Activated effector memory CD4-positive, alpha-beta T cell treated with anti-CD3 and anti-CD28 coated beads, Interleukin-2, amount 50 U/mL, for 16 hours (primary cell): ENCODE measurements at places on chromosomes 3 and 15.

DNA sequence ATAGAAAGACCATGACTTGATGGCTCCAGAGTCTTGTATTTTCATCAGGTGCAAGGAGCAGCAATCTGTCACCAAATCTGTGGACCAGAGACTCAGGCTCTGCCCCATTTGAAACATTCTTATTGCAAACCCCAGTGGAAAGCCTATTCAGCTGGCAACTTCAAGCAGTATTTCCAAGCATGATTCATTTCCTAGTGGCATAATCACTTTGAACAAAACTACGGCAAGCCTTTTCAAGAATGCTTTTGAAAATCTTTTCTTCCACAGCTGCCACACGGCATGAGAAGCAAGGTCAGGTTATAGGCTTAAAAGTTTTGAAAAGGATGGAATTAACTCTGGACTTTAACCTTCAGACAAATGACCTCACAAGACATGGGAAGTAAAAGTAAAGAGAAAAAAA is 122.0 kb upstream of the BFSP2 start:
- DNase-seq: no peak

- no peak for DNase-seq
These were observed 225.6 kb upstream of the TBC1D5 start for GRCh38 chr3:17967953-17968607.

- DNase-seq: no peak
These were observed 1025.4 kb downstream of the SQOR start for GRCh38 chr15:46660096-46660842.

DNA sequence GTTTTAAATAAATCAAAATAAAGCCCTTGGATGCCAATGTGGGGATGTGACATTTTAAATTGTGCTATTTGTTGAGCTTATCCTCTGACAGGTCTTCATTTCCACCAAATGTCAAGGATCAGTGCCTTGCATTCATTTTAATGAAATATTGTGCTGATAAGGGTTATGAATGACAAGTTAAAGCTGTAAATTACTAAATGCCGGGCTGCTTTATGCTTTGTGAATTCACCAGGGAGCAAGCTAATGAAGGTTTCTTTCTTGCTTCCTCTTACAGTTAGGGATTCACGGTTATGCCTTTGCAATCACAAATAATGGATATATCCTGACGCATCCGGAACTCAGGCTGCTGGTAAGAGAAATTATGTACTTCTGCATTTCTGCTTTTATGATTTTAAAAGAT is 81.7 kb downstream of the LRTM1 start:
- DNase-seq: no peak

GRCh38 chr3:128945041-128945877 is 48.6 kb downstream of the CFAP92 start:
- no peak for DNase-seq

- DNase-seq: no peak
These were observed 85.0 kb downstream of the FBN1 start for GRCh38 chr15:48560321-48561051.

DNA sequence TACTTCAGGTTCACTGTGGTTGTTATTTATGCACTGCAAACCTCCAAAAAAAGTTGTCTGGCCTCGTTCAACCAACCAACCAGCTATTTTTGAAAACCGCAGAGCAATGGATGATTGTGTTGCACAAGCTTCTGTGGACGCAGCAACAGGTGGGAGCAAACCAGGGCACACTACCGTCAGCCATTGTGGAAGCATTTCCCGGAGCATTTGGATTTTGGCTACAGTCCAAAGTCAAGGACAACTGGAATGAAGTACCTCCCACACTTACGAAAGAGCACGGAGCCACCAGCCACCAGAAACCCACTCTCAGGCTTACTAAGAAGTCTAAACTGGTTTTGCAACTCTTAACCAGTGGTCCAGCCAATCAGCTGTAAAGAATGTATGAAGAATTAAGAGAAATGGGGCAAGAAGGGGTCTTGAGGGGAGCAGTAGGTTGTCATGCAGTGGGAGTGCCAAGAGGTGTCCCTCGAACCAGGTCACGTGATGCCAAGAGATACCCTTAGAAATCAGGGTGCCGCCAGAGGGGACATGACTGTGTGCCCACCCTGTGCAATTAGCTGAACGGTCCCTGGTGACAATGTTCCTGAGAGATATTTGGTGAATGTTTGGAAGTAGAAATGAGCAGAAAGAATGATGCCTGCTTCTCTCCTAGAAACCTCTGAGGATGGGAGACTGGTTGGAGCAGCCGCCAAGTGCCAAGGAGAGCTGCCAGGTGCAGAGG is 68.9 kb upstream of the PCSK6 start:
- DNase-seq: no peak

GRCh38 chr15:69532066-69532465 is 79.4 kb downstream of the RPLP1 start:
- DNase-seq: no peak

DNA sequence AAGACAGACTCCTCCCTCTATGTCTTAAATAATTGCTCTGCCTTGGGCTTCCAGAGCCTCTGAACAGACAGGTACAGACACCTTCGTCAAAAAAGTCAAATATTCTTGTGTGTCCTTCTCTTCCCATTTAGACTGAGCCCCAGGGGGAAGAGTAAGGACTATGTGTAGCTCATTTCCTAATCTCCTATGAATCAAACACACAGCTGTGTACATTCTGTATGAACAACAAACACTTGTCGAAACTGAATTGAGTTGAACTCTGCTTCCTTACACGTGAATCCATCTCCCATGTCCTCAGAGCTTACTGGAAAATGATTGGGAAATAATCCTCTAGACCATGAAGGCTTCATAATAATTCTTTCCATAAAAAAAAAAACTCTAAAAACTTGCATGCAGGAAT is 80.8 kb downstream of the MOBP start:
- no peak for DNase-seq

DNA sequence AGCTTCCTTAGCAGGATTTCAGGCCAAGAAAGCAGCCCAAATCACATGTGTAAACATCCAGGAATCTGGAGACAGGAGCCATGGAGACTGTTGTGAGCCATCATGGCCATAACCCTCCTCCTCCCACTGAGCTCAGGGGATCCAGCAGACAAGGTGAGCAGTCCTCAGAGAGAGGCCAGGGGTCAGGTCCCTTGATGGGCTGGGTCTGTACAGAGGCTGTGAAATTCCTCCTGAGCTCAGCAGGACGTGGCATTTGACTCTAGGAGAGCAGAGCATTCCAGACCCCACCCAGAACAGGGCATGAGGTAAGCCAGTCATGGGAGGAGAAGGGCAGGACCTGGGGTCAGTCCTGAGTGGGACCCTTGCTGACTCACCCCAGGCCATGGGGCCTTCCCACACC is 67.0 kb upstream of the ACAN start:
- no peak for DNase-seq

DNA sequence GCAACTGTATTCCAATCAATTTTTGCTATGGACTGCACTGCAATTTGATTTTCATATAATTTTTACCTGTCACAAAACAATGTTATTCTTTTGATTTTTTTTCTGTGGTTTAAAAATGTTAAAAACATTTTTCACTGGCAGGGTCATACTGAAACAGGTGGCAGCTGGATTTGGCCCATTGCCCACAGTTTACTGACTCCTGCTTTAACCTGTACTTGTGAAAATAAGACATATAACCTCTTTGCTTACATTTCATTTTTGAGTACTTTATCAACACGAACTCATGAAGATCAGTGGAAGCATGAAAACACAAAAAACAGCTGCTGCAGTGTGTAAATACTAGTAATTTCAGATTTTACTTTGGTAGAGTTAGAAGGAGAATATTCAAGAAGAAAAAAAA is 313.1 kb downstream of the WDR72 start:
- no peak for DNase-seq

- DNase-seq: peak; percentile 36
These were observed 25.2 kb downstream of the PLXNB1 start for GRCh38 chr3:48404440-48405342.

GRCh38 chr3:149507491-149508324 is 33.2 kb downstream of the TM4SF4 start:
- no peak for DNase-seq

DNA sequence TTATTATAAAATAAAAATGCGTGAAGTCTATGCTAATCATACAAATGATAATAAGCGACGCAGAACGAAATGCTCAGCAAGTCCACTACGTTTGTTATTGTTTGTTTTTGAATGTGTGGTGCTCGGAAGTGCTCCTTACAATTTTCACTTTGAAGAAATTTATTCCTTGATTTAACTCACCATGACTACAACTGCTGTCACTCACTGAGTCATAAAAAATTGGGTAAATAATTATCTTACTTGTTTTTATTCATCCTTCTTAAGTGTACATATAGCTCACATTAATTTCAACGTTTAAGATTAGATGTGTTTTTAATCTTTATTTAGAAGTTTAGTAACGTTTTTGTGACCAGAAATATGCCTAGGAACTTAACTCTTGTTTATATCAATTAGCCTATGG is 66.7 kb upstream of the NANOGP8 start:
- DNase-seq: no peak

DNA sequence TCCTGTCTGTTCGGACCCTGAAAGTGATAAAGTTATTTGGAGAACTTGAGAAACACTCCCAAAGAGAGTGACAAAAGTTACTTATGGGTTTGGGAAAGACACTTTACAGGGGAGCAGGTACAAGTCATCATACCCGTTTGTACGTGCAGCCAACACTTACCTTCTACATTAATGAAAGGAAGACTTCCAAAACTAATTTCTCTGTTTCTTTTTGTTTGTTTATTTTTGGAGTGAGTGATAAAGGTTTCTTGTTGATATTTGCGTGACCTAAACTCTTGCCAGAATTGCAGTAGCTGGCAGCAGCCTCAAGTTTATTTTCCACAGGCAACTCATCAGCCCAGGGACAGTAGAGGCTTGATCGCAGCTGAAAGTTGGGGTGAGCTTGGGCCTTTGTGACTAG is 8.4 kb downstream of the ABHD2 start:
- DNase-seq: no peak

DNA sequence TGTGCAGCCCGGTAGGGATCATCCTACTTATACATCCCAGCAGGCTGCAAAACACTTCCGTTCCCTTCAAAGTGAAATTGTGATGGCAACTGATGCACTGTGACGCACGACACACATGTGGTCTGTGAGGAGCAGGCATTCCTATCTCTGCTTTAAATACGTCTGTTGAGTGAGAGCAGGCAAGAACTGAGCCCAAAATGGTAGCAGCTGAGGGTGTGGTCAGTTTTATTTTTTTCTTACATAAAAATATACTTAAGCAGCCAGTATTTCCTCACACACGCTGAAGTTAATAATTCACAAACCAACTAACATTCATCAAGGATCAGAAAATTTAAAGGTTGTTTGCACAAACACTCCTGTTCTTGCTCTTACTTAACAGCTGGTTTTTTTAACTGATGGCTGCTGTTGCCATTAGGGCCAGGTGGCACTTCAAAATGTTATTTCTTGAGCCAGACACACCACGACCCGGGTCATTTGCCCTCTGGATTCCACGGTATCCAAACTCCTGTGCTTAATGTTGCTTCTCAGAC is 23.9 kb downstream of the LRIG1 start:
- no peak for DNase-seq

DNA sequence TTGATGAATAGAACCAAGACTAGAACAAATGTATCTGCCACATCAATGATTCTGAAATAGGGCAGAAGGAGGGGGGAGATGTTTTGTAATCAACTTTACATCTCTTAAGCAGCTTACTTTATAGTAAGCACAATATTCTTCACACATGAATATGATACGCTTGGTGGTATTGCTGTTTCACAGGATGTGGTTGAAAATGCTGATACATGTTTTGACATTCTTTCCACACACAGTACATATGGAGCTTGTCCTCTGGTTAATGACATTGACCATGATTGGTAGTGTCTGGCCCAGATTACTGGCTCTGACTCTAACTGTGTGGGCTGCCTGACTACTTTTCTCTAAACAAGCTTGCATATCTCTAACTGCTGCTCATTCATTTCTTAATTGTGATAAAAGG is 168.9 kb downstream of the KLHL25 start:
- DNase-seq: no peak

DNA sequence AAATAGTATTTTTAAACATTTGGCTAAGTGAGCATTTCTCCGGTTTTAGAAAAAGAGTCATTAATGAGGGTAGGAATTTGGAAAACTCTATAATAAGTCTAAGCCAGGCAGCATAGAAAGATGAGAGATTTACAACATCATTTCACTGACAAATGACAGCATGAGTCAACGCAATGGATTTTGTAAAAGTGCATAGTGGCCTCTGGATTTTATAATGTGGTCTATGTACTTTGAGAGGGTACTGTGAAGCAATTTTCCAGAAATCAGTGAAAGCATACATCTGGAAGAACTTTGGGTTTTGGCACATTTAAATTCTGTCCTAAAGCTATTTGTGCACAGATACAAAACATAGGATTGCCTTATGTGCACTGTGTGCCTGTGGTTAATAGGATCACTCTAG is 130.8 kb upstream of the CCNL1 start:
- DNase-seq: no peak

GRCh38 chr3:66269411-66269810 is 48.6 kb downstream of the SLC25A26 start:
- no peak for DNase-seq

DNA sequence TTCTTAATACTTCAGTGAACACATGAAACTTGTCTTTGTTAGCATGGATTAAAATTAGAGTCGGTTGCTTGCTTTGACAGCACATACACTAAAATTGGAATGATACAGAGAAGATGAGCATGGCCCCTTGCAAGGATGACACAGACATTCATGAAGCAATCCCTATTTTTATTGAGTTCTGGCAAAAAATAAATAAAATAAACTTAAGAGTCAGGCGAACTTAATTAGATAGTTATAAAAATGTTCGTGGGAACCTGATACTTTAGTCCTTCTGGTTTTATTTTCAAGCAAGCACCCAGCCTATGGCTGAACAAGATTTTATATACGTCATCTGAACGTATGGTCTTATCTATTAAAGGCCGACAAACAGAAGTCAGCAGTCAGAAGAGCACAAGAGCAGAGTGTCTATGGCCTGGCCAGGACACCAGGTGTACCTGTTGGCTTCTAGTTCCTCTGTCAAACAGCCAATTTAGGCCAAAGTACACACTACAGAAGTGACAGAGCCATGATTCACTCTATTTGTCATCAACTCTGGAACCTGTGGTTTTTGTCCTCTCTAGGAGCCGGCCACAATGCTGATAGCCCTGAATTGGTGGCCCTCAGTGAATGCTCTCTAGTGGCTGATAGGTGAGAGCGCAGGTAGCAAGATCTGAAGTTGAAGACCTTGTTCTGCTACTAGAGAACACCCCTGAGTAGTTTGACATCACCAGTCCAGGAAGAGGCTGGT is 64.3 kb downstream of the LEO1 start:
- DNase-seq: no peak

- DNase-seq: no peak
These were observed 46.6 kb downstream of the DPPA2 start for GRCh38 chr3:109269577-109270275.

GRCh38 chr15:35850284-35850683 is 304.3 kb upstream of the DPH6 start:
- no peak for DNase-seq

- DNase-seq: no peak
These were observed 263.6 kb upstream of the AZI2 start for GRCh38 chr3:28612232-28612631.

- DNase-seq: no peak
These were observed 42.8 kb upstream of the PTPRG start for GRCh38 chr3:61518590-61518989.

- no peak for DNase-seq
These were observed 171.0 kb upstream of the UMPS start for GRCh38 chr3:124558991-124559845.
